Progenitor cell of endocrine pancreas (in vitro differentiated cells): ENCODE measurements at places on chromosomes 5 and 9.

- DNase-seq: no peak
These were observed 5.2 kb downstream of the SURF4 start for GRCh38 chr9:133370685-133371084.

GRCh38 chr5:59380350-59380951 is 513.1 kb downstream of the PDE4D start:
- DNase-seq: no peak

DNA sequence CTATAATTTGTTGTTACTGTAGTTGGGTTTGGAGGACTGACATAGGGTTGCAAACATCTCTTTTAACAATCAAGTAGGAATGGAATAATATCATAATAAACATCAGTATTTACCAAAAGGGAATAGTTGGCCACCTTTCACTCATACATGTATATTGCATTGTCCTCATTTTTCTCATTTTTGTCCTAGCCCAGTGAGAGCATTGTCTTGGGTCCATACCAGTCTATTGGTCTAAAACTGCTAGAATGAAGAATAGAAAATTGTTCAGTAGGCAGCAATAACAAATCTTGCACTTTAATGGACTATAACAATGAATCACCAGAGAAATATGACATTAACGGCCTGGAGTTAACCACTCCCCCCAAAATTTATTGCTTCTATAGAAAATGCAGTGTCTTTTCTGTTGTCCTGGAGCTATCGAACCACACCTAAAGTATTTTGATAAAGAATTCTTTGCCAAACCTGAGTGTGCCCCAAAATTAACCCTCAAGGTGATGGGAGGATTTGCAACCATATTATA is 80.9 kb upstream of the IL33 start:
- no peak for DNase-seq

DNA sequence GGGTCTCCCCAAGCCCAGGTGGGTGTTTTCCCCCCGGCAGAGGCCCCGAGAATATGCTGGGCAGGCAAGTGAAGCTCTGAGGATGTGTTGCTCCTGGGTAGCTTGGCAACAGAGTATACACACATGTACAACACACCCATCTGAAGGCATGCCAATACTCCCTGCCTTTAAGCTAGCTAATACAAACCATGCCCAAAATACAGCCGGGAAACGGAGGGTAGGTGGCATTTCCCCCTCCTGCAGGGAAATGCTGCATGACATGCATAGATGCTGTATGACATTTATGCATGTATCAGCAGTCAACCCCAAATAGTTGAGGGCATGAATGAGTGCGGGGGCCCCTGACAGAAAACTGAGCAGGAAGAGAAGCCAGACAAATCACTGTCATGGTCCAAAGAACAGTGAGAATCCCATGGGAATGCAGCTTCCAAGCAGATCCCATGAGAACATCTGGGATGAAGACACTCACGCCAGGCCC is 614.1 kb downstream of the EBF1 start:
- no peak for DNase-seq

DNA sequence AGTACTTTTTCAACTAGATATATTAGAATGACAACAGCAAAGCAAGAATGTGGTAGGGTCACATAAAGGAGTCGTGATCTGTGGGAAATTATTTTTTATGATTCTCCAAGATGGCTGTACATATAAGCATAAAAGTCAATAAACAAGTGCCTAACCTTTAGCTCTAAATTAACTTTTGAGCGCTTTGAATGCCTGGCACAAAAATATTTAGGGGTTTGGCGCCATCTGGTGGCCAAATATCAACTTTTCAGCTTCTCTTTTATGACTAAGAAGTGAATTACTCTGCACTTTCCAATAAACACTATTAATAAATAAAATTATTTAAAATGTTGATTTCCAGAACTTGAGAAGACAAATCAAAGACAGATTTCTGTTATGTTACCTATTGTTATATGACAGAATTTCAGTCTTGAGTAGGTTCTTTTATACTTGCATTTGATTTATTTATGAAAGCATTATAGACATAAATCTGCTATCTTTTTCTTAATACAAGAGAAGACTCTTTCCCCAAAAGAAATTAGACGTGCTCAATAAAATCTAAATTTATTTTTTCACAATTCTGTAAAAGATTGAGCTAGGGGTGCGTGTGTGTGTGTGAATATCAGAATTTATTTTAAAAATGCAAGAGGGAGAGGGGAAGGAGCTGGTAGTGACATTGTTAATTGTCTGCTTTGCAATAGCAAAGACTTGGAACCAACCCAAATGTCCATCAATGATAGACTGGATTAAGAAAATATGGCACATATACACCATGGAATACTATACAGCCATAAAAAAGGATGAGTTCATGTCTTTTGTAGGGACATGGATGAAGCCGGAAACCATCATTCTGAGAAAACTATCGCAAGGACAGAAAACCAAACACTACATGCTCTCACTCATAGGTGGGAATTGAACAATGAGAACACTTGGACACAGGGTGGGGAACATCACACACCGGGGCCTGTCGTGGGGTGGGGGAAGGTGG is 36.7 kb upstream of the ARRDC3 start:
- peak; percentile 30 for DNase-seq
